ENCODE measurements at places on chromosomes 7 and 10. TPM values are rescaled to one million over a fixed set of nuclear protein-coding genes. Genes with fewer than 3 reads are reported as not detected.

The TCAF2 gene
- 6.4 TPM for polyA plus RNA-seq

The TMEM236 gene
- 0.40 TPM for polyA plus RNA-seq

The SAP25 gene
- polyA plus RNA-seq, result 4.5 TPM

The AGBL3 gene
- polyA plus RNA-seq, result 13.0 TPM
